Anterior cingulate cortex (tissue), 58 donors: ENCODE measurements at places on chromosomes 11 and 22.
A peak's percentile ranks its signal among the peaks of the same experiment; 100 is the strongest.

GRCh38 chr11:59187587-59187986 lies 15.7 kb downstream of the DTX4 start:
- no peak for DNase-seq

DNA sequence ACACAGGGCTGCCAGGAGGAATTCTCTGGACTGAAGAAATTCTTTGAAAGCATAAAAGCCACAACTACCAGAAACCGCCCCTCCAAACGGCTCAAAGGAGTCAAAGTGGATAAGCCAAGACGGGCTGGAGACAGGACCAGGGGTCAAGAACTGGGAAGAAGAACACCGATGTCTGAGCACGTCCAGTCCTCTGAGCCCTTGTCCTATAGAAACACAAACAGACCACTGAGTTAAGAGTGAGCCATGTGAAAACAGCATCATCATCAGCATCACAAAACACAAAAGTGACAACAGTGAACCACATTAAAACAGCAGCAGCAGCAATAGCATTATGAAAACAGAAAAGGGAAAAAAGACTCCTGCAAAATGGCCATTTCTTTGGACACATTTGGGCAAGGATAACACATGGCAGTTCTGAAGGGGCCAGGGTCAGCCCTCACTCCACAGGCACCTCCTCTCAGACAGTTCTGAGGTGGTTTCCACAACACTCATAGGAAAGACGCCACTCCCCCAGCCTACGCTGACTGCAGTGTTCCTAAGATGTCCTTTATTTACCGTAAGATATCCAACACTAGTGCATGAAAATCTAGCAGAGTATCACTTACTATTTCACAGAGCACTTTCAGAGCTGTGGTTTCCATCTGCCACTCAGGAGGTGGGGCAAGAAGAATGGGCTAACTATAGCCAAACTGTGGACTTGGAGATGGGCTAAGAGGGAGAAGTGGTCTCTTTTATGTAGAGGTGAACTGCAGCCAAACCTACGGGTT lies 28.6 kb upstream of the YPEL1 start:
- DNase-seq, result no peak

GRCh38 chr11:3867209-3868091 lies 12.0 kb downstream of the STIM1 start:
- DNase-seq, result no peak

DNA sequence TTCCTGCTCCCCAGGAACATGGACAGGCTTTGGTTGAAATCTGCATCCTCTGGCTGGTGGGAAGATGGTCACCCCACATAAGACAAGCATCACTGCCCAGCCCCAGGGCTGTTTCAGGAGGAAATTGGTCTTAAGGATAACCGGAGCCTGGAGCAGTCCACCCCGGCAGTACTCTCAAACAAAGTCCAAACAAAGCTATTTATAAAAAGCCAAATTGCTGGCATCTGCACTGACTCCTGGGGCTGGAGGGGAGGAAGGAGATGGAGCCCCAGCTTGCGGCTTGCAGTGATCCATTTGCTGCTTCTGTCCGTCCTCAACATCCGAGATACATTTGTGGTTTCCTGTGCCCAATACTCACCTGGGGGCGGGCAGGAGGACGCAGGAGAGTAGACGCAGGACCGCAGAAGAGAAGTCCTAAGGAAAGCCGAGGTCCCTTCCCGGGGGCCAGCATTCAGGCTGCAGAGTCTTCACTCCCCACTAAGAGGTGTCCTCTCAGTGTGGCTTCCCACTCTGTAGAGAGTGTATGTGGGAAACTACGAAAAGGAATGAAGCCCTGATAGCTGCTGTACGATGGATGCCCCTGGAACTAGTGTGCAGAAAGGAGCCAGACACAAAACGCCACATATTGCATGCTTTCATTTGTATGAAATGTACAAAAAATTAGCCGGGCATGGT lies 107.3 kb upstream of the FGF3 start:
- DNase-seq, result no peak

DNA sequence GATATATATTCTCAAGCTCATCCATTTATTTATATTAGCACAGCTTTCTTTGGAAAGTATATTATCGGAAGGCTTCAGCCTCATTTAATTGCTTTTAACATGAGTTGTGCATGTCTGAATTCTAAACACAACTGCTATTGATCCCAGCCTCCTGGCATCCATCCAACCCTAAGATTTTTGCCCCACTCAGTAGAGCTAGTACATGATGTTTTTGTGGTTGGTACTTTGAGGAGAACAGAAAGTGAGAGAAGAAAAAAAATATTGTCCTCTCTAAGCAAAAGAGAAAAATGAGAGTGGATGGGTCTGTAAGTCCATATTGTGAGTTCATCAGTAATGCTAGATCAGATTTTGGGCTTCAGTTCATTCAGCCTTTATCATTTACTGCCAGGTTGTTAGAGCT lies 198.7 kb downstream of the DDX10 start:
- DNase-seq, result peak; percentile 17

- no peak for DNase-seq
These were observed 517.3 kb downstream of the TBC1D22A start for GRCh38 chr22:47279746-47280145.

DNA sequence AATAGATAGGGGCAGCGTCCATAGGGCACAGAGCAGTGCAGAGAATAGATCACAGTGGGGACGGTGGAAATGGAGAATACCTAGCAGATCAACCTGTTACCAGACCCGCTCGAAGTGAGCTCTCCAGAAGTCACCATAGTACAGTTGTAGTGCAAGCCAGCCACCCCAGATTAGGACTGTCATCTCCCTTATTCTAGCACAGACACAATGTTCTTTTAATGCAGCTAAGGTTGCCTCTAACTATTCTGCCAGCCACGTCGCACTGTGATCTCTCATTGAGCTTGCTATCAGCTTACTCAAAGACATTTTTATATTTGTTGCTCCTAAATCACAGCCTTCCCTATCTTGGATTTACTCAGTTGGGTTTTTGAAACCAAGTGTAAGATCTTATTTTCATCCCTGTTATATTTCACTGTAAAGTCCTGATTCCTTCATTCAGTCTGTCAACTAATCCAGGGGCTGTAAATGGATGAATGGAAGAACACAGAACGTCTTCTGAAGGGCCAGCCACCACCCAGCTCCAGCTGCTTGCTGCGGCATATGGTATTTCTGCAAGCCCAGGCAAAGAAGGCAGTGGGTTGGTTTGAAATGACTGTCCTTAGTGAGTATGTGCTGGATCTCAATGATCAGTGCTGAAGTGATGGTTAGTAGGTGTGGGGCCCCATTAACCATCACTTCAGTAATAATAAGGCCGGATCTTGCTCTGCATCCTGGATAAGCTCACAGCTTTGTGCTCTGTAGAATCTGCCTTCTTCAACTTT lies 3.4 kb downstream of the PARVA start:
- DNase-seq, result no peak

GRCh38 chr22:42881982-42882656 lies 25.0 kb upstream of the ARFGAP3 start:
- DNase-seq, result no peak

- DNase-seq, result no peak
These were observed 10.0 kb upstream of the PLET1 start for GRCh38 chr11:112270551-112271180.

GRCh38 chr11:40998920-40999319 lies 460.5 kb downstream of the LRRC4C start:
- DNase-seq, result no peak

DNA sequence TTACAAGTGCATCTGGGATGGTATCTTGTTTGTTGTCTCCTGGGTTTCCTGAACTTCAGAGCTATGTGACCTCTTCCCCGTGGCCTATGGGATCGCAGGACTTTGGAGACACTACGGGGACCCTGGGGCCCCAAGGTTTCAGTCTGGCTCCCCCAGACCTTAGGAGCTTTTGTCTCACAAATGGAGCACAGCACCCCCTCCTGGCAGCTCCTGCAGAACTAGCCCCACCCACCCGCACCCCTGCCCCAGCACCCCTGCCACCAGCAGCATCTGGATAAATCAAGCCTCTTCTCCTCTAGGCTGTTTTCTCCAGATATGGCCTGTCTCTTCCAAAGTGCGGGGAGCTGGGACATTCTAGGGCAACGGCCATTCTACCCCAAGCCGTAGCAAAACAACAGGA lies 10.4 kb downstream of the RCOR2 start:
- no peak for DNase-seq

DNA sequence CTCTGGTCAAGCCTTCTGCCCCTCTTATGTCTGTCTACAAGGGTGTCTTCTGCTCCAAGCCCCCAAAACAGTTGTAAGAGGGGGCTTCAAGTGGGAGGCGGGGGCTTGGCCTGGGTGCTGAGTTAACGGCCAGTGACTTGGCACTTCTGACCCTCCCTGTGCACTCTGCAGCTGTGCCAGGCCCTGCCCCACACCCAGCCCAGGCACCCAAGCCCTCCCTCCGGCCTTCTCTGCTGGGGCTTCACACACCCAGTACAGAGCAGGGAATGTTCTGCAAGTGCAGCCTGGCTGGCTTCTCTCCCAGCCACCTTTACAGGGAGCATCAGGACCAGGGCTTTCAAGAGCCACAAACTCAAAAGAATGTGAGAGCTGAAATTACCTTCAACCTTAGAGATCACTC lies 3.8 kb downstream of the TMEM121B start:
- no peak for DNase-seq

- DNase-seq, result no peak
These were observed 282.9 kb downstream of the LUZP2 start for GRCh38 chr11:24779791-24780190.

DNA sequence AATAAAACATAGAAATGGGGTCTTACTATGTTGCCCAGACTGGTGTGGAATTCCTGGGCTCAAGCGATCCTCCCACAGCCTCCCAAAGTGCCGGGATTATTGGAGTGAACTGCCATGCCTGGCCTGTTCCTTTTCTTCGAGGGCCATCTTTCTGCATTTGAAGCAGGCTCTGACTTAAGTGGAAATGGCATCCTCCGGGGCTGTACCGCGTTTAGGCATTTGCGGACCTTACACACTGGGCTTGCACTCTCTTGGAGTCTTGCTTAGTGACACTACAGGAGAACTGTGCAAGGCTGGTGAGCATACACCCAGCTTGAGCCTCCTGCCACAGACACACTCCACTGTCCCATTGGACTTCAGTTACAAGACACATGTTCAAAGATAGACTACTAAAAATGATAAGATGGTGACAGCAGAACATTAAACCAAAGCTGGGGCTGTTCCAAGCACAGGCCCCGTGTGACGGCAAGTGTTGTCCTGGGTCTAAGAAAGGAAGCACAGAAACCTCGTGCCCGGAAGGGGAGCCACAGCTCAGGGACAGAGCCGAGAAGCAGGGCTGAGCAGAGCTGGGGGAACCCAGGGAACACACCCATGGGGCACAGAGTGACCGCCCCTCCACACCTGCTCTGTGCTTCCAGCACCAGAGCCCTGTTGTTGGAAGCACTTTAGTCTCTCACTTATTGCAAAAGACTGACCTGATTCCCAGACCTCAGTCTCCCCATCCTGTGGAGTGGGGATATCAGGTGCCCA lies 59.0 kb upstream of the SHANK2 start:
- DNase-seq, result no peak

- DNase-seq, result no peak
These were observed 38.4 kb upstream of the EMID1 start for GRCh38 chr22:29167032-29167911.

DNA sequence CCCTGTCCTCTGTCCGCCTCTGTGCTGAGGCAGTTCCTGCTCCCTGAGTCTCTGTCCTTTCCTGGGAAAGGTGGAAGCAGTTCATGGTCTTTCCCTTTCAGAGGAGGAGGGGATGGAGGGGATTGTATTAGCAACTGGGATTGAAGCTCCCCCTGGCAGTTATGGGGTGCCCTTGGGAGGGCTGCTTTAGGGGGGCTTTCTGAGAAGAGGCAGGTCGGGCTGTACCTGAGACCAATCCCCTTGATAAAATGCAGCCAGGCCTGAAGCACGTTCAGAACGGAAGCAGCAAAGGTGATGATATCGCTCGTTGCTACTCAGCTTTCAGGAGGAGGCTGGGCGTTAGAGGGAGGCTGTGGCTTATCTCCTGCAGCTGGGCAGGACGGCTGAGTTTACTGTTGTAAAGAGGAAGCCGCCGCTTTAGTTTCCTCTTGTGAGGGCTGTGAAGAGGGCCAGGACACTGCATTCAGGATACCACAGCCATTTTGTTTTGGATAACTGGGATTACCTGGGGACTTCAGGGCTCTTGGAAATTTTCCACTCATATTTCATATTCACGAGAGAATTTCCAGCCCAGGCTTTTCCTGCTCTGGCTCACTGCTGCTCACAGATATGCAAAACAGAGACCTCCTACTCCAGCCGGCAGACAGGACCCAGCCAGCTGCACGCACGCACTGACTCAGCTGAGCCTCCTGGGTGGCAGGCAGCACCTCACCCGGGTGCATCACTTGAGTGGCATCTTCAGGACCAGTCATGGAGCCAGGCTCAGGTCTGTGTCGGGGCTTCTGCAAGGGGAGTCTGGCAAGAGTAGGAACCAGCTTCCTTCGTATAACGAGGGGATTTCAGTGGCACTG lies 798 bp downstream of the AMPD3 start:
- DNase-seq, result peak; percentile 42

- peak; percentile 87 for DNase-seq
These were observed at the start of gene PHF21A for GRCh38 chr11:46121301-46121723. PHF21A (minus strand) TSS chr11:46121454; CDS start chr11:46084219, 37,235 bp downstream.

DNA sequence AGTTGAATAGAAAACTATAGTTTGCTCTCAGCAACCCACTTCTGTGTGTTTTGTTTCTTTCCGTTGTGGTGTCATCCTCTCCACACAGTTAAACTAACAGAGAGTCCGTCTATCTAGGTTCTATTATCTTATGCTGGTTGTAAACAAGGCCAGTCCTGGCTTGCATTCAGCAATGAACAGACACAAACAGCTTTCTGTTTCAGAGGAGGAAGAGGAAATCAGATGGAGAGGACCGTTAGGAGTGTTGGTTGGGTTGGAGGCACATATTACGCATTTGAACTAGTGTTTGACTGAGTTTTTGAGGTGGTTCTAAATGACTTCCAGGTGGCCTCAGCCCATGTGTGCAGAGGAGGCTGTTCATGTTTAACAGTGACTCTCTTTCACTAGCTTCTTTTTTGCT lies 129.5 kb upstream of the SORL1-AS1 start:
- no peak for DNase-seq
